Omental fat pad (tissue), 4 donors: ENCODE measurements at places on chromosomes 5 and 9. TPM values are rescaled to one million over a fixed set of nuclear protein-coding genes. Genes with fewer than 3 reads are reported as not detected.

Gene ZBTB26
- 3.6 TPM for total RNA-seq

Gene GLRA1
- total RNA-seq = not detected

Gene PTCD2
- 6.7 TPM for total RNA-seq

Gene SURF2
- total RNA-seq = 15.2 TPM

Gene TBC1D2
- total RNA-seq = 37.9 TPM

DNA sequence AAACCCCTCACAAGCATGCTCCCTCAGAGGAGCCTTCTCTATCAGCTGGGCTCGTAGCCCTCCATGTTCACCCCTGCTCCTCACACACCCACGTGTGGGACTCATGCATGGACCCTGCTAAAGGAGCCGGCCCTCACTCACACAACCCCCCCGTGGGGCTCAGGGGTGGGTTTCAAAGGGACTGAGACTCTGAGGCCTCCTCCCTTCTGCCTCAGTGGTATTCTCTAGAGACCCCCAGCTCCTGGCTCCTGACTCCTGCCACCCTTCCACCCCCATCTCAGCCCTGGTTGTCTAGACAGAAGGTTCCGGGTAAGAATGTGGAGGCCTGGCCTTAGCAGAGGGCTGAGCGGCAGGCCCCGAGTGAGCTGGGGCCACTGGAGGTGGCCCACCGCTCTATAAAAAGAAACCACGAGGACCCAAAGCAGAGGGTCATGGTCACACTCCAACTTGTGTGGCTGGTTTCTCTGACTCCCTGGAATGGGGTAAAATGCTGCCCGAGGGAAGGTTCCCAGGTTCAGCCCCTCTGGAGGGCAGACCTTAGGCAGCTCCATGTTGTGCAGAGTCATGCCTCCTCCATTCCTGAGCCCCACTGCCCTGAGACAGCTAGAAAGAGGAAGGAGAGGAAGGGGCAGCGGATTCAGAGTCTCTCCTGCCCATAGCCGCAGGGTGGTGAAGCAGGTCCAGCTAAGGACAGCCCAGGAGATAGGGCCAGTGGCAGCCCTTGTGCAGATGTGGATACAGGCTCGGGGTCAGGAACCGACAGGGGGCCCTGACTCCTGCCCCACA is 10.8 kb downstream of the SEPTIN8 start:
- DNase-seq = no peak

GRCh38 chr5:151770383-151771258 is 1.1 kb upstream of the G3BP1 start:
- DNase-seq = peak; percentile 44

DNA sequence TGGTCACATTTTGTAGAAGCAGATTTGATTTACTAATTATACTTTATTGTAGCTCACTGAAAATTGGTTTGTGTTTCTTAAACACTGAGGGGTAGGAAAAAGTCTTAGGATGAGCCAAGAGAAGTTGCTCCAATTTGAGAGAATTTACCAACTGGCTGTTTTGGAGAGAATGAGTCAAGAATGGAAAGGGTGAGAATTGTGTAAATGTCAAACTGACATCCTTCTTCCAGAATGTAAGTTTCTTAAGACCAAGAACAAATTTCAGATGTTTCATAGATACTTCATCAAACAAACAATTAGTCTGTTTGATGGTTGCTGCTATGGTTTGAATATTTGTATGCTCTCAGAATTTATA is 106.2 kb upstream of the TXNDC8 start:
- DNase-seq = no peak

- DNase-seq = no peak
These were observed 20.3 kb upstream of the TOR2A start for GRCh38 chr9:127755061-127756060.

GRCh38 chr5:78286290-78286689 is 8.2 kb downstream of the AP3B1 start:
- no peak for DNase-seq

DNA sequence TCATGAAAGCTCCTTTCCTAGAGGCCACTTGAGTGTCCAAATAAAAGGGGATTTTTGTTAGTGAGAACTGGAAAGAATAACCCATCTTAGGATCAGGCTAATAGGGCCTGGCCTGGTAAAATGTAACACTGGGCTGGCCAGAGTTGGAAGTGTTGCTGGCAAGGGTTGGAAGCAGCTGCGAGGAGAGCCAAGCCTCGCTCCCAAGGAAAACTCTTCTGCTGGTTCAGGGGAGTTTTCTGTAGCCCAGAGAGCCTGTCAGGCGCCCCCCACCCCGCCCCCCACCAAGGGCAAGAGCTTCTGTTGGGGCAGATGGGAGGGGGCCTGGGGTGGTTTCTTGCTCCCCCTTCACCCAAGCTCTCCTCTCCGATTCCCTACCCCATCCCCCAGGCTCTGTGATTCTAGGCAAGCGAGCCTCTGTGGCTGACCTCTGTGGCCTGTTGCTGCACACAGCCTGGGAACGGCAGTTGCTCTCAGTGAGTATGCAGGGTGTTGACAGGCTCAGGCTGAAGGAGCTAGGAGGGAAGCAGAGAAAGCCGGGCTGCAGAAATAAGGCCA is 547.8 kb downstream of the CCDC171 start:
- no peak for DNase-seq

- DNase-seq = no peak
These were observed 16.2 kb upstream of the FSD1L start for GRCh38 chr9:105431424-105432246.

DNA sequence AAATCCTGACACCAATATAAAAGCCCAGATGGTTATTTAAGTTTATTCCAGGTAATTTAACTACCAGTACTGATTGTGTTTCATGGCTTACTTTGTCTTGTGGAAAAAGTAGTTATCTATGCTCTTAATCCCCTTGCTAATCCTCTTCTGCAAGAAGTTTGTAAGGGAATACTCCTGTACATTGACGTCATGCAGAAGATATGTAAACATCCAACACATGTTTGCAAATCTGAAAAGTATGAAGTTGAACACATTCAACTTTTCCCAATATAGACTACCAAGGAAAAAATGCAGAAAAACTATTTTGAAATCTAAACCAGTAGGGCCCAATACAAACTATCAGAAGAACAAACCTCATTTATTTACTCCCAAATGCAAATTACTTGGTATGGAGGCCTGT is 56.3 kb upstream of the ELL2 start:
- DNase-seq = no peak

- no peak for DNase-seq
These were observed 11.7 kb downstream of the DNM1 start for GRCh38 chr9:128214571-128215490.

GRCh38 chr9:116837018-116837989 is 150.2 kb downstream of the TRIM32 start:
- no peak for DNase-seq

DNA sequence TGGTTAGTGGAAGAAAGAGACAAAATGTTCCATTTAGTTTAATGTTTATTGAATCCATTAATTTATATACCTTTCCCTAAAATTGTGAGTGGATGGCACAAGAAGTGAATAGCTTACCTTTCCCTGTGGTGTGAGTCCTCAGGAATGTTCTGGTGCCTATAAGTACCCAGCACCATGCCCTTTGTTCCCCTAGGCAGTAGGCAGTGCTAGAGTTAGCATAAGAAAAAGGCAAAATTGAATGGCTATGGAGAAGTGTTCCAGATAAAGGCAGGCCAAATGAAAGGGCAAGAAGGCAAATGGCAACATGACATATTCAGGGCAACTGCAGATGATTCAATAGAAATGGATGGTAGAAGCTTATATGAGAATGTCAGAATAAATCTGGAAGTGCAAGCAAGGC is 370.8 kb upstream of the PTGER4 start:
- DNase-seq = no peak

DNA sequence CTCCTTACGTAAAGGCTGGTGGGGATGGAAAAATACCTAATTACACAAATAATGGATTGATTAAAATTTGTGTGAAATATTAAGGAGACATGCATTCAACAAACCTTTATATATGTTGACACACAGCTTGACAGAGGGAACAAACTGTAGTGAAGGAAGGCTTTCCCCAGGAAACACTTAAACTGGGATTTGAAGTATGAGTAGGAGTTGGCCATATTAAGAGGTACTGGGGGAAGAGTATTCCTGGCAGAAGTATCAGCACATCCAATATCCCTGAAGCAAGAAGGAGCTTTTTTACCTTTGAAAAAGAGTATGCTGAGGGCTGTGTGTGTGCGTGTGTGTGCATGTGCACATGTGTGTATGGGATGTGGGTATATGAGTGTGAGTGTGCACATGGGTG is 111.1 kb downstream of the PSD2 start:
- no peak for DNase-seq

DNA sequence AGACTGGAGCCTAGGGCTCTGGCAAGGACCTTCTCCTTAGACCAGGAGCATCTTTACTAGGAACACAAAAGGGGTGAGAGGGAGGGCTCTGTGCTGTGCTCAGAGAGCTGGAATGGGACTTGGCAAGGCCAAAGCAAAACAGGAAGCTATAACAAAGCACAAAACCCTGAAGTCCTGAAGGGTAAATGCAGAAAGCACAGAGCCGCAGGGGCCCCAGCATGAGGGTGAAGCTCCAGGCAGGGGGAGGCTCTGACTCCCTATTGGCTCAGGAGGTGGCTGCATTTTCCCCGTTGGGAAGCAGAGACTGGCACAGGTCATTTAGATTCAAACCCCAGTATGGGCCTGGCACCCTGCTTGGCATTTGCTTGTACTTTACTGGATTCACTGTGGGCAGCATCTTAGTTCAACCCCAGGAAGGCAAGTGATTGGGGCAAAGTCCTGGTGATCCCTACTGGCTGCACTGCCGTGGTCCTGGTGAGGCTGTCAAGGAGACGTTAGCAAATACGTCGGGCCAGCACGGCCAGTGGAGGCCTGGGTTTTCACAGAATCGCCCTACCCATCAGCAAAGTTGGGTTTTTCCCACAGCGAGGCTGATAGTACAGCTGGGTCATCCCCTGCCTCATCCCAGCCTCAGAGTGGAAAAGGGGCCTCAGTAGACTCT is 46.3 kb downstream of the GGTA1 start:
- DNase-seq = no peak

GRCh38 chr5:135192351-135192750 is 158.3 kb upstream of the PITX1 start:
- no peak for DNase-seq

DNA sequence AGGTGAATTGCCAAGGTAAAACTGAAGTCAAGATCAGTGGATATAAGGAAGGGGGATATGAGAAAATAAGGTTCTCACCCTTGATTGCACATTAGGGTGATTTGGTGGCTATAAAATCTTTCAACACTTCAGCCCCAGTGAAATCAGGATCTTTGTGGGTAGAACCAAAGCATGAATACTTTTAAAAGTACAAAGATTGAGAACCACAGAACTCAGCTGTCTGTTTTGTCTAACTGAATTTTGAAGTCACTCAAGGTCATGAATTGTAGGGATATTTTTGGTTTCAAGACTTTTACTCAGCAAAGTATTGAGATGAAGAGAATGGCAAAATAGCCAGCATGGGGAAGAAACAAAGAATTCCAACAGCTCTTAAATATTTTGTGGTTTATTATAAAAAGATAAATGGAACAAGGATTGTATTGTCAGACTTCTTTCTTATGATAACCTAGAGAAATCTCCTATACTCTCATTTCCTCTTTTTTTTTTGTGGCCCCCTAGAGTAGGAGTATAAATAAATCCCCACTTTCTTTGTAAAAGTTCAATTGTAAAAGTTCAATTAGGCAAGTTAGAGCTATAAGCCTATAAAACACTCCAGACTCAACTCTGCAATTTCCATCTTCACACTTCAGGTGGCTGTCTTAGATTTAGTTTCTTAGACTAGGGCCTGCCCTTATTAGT is 272.9 kb downstream of the PDE4D start:
- no peak for DNase-seq

DNA sequence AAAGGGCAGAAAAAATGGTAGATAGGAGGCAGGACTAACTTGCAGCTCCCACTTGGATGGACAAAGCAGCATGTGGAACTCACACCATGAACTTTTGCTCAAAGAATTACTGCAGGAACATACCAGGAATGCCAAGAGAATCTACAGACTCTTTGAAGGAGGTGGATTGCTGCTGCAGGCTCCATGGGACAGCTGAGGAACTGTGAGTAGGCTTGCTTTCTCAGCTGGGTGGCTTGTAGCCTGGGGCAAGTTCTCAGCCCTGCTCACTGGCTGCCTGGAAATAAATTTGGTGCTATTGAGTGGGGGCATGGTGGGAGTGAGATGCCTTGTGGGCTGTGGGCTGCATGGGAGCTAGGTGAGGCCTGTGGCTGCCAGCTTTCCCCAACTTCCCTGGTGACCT is 574.5 kb downstream of the PRELID2 start:
- no peak for DNase-seq

DNA sequence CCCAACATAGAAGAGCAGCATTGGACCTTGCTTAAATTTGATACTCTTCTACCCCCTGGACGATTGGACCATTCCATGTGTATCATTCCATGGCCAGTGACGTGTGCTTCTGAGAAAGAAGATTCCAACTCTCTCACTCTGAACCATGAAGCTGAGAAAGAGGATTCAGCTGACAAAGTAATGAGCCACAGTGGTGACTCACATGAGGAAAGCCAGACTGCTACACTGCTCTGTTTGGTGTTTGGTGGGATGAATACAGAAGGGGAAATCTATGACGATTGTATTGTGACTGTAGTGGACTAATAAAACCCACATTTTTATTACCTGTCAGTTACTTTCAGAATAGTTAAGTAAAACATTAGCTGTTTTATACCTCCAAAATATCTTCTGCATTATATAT is 7.5 kb downstream of the HSPA5 start:
- DNase-seq = no peak
